ENCODE measurements at places on chromosomes 1 and 21.

- DNase-seq = no peak
Measured at GRCh38 chr1:68320349-68320748, 88.0 kb upstream of the WLS start.

- no peak for DNase-seq
Measured at GRCh38 chr1:192632188-192632587, 3.8 kb upstream of the RGS13 start.

- no peak for DNase-seq
Measured at GRCh38 chr1:170133766-170134495, 11.8 kb upstream of the NTMT2 start.

DNA sequence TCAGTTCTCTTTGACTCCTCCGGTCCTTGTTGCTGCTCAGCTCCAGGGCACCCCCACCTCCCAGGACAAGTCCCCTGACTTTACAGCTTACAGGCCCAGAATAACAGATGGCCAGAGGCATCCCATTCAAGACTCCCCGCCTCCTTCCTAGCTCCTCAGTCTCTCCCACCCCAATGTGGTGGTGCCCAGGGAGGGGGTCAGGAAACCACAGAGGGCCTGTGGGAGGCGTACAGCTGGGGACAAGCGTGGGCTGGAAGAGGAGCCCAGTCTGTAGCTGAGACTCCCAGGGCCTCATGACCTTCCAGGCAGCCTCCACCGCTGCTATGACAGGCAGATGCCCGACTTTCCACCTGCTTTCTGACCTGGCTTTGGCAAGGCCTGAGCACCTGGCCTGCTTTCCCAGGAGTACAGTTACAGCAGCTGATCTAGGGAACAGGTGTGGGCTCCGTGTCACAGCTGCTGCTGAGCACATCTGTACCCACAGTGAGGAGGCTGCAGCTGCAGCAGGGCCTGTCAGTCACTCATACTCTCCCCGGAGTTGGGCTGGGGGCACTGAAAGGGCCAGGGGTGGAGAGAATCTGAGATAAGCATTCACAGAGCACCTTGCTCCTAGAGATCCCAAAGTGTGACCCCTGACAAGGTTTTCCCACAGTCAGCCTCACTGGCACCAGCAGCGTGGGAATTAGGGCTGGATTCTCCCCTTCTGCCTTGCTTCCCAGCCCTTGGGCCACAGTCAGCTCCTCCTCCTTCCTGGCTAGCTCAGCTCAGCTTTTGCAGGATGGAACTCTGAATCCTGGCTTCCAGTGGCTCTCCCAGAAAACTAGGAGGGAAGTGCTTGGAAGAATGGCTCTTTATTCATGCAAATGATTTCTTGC lies 7.1 kb upstream of the NAV1 start:
- DNase-seq = no peak

DNA sequence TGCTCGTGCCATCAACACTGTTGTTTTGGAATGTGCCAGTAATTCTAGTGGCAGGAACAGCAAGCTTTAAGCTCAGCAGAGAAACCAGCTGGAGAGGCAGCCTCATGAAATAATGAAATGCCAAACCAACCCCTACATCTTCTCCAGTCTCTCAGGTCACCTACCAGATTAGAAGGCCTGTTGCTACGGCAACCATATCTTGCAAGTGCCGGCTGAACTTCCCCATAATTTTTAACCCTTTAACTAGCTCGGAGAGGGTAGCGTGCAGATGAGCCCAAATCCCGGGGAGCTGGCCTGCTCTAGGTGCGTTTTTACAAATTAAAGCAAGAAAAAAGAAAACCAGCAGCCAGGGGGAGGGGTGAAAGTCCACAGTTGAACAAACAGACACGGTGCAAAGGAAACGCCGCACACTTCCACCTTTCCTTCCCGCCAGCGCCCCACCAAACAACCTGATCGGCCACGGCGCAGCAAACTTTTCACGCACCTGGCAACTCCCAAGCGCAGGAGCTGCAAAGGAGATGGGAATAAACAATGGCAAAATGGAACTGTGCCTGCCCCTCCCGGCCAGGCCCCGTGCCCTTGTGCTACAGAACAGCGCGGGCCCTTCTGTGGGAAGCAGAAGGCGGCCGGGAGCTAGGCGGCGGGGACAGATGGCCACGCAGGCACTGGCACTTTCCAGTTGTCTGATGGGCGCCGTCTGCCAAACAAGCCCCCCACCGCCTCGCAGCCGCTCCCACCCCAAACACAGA lies 50.1 kb downstream of the SSBP3 start:
- no peak for DNase-seq
